ENCODE measurements at places on chromosomes 3 and 15.

- no peaks in the 10 kb centered on the region for H3K36me3 ChIP-seq
- H3K27me3 ChIP-seq = peaks cover 85% of the 10 kb centered on the region
- H3K4me3 ChIP-seq = no peak overlapping the region
Measured at GRCh38 chr3:14600075-14600474, 51.5 kb upstream of the CCDC174 start.

GRCh38 chr3:55173504-55173903 lies 245.6 kb upstream of the LRTM1 start:
- no peaks in the 10 kb centered on the region for H3K27me3 ChIP-seq
- no peak for DNase-seq
- no peak overlapping the region for H3K4me3 ChIP-seq
- H3K36me3 ChIP-seq = no peaks in the 10 kb centered on the region

DNA sequence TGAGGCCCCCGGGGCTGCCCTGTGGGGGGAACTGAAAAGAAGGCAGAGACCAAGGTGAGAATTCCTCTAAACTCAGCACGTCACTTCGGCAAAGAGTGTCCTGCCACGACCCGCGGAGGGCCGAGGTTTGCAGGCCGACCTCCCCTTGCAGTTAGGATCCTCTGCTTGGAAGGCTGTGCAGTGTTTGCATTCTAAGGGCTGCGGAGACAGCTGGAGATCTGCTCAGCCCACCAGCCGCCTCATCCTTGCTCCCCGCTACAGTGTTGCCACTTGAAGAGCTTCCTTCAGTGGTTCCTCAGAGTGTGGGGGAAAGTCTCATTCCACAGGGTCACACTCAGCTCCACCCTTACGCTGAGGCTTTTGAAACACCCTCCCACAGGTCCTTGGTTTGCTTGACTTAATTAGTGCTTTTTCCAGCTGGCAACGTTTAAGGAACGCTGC lies 10.8 kb downstream of the SLC51A start:
- H3K27me3 ChIP-seq = no peaks in the 10 kb centered on the region
- H3K4me3 ChIP-seq = no peak overlapping the region
- no peak for DNase-seq
- H3K4me1 ChIP-seq = no peaks in the 10 kb centered on the region
- no peaks in the 10 kb centered on the region for H3K36me3 ChIP-seq

DNA sequence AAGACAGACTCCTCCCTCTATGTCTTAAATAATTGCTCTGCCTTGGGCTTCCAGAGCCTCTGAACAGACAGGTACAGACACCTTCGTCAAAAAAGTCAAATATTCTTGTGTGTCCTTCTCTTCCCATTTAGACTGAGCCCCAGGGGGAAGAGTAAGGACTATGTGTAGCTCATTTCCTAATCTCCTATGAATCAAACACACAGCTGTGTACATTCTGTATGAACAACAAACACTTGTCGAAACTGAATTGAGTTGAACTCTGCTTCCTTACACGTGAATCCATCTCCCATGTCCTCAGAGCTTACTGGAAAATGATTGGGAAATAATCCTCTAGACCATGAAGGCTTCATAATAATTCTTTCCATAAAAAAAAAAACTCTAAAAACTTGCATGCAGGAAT lies 80.8 kb downstream of the MOBP start:
- H3K4me1 ChIP-seq = no peaks in the 10 kb centered on the region
- H3K4me3 ChIP-seq = no peak overlapping the region
- no peaks in the 10 kb centered on the region for H3K27me3 ChIP-seq
- H3K27ac ChIP-seq = no peak overlapping the region

- no peak overlapping the region for H3K27ac ChIP-seq
- no peaks in the 10 kb centered on the region for H3K4me1 ChIP-seq
- no peak overlapping the region for H3K4me3 ChIP-seq
- no peaks in the 10 kb centered on the region for H3K36me3 ChIP-seq
- no peaks in the 10 kb centered on the region for H3K27me3 ChIP-seq
Measured at GRCh38 chr15:26690778-26691177, 82.1 kb downstream of the GABRB3 start.

DNA sequence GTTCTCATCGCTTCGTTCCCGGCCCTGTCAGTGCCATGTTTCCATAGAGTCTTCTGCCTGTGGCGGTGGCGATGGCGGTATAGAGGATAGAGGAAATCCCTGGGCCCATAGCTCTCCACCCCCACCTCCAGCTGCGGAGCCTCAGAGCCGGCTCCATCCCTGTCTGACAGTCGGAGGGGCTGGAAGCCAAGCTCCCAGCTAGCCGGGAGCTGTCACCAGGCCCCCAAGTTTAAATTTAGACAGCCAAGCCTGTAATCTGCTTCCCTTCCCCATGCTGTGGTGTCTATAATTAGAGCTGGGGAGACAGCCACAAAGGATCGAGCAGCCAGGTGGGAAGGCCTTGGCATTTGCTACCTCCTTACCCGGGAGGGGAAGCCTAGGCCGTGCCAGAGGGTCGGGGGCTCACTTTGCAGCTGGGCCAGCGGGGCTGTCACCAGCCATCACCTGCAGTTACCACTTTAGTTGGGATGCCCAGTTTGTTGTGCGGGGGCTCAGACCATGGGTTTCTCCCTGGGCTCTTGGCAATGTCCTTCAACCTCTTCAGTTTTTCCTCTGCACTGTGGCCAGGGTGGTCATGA lies 56.3 kb upstream of the SEC13 start:
- no peak overlapping the region for H3K4me3 ChIP-seq
- DNase-seq = no peak
- H3K4me1 ChIP-seq = no peaks in the 10 kb centered on the region

Data from common myeloid progenitor, CD34-positive (primary cell).